ENCODE measurements at places on chromosomes 2 and 18.

GRCh38 chr2:181949047-181949446 is 36.6 kb upstream of the PPP1R1C start:
- no peak for DNase-seq

GRCh38 chr2:8249141-8249540 is 432.7 kb upstream of the ID2 start:
- DNase-seq, result no peak

DNA sequence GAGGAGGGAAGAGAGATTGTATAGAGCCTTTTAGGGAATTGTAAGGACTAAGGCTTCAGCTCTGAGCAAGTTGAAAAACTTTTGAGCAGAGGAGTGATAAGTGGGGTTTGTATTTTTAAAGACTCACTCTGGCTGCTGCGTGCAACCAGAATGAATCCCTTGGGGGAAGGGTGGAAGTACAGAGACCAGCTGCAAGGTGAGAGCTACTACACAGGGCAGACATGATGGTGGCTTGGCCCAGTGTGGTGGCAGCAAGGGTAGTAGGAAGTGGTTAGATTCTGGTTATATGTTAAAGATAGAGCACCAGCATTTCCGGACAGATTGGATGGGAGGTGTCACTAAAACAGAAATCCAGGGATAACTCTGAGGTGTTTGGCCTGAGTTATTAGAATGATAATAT is 10.1 kb upstream of the SESTD1 start:
- no peak for DNase-seq

GRCh38 chr2:112229348-112229747 is 25.5 kb downstream of the ZC3H8 start:
- no peak for DNase-seq

DNA sequence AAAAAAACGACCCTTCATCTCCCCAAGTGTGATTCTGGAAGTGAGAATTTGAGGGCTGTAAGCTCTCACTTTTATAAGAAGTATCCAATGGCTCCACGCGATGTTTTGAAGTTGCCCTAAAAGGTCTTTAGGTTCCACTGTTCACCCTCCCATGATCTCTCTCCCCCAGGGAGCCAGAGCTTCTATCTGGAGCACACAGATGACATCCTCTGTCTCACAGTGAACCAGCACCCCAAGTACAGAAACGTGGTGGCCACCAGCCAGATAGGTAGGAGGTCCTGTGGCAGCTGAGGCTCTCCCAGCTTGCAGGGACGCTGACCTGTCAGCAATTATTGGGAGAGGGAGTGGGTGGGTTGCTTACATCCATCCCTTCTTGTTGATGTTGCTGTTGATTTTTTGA is 97.8 kb downstream of the RTN4 start:
- DNase-seq, result no peak

- DNase-seq, result no peak
Observed at GRCh38 chr18:74949611-74950010, 259.3 kb downstream of the PTGR3 start.

- DNase-seq, result no peak
Observed at GRCh38 chr2:63886445-63886844, 44.7 kb downstream of the UGP2 start.

DNA sequence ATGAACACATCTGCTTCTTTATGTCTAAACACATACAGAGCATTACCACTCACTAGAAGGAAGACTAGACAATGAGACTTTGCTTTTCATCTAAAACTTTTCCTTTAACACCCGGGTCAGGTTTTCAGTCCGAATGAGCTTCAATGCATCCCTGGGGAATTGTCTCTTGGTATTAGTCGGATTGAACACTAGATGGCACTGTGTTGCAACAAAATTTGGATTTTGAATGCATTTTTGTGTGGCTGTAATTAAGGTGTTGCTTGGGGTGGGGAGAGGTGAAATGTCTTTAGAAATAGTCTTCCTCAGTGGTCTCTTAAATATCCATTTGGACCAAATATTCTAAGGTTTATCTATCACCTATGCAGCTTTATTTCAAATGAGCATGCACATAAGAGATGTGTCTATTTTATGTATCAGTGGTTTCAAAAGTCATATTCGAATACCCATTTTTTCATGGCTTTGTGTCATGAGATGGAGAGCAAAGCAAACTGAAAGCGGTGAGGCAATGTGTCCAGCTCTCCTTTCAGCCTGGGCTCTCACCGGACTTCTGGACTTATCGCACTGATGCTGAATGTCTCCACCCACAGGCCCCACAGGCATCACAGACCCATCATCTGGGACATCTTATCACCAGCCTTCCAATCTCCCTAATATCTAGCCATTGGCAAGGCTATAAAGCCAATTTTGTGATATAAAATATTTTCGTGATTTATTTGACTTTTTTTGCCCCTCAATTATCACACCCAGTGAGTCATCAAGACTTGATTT is 510.3 kb downstream of the RNF144A start:
- DNase-seq, result no peak

GRCh38 chr2:10225291-10226037 is 77.2 kb upstream of the HPCAL1 start:
- DNase-seq, result no peak

DNA sequence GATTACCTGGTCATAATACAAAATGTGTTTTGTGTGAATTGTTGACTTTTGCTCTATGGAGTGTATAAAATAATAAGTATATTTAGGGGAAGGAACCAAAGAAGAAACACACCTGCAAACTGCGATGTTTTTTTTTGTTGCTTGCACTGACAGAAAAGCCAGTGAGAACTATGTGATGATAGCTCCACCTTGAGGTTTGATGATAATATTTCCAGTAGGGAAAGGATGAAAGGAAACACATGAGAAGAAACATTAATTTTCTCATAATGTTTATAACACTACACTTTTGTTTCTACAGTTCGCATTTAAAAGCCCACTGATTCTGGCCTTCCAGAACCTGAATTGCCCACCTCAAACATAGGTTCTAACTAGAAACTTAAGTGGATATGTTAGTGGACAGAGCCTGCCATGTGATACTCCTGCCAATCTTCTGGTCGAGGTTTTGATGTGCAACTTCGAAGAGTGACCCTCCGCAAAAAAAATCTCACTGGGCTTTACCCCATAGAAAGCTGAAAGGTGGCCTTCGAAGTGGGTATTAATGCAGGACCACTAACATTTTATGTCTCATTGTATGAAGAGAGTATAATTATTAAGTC is 476.4 kb upstream of the SPHKAP start:
- no peak for DNase-seq

DNA sequence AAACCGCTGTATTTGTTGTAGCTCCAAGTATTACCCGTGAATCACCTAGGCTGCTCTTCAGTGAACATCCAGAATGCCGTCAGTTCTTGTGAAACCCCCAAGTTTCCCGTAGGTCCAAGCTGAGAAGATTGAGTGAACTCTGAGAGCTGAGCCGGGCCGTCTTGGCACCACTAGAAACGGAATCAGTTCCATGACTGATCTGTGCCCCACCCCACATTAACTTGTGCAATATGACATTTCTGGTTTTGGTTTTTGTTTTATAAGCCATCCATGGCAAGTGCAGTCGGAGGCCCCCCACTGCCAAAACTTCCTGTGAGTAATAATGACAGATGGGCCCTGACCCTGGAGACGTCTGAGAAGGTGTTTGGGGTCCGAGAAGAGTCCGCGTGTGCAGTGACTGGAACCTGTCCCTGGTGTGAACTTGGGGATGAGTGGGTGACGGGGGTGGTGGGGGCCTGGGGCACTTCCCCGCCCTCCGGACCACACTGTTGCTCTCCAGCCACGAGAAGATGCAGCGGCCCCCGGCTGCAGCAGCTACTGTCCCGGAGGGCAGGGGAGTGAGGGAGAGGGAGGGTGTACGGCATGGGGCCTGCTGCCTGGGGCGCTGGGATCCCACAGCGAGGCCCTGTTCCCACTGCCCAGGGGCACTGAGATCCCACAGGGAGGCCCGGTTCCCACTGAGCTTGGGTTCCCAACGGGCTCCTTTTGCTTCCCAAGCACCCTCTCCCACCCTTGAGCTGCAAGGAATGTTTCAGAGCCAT is 26.5 kb downstream of the NFATC1 start:
- no peak for DNase-seq

DNA sequence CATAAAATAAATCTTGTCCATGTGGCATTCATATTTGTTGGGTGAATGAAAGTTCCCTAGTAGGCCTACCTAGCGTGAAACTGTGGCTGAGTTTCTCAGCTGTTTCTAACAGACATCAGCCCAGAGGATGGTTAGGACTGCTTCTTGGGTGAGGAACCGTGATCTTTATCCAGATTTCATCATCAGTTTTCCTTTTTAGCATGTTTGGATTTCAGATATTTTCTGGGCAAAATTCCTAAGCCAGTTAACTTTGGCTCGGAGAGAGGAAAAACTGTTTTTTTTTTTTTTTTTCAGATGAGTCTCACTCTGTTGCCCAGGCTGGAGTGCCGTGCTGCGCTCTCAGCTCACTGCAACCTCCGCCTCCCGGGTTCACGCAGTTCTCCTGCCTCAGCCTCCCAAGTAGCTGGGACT is 53.5 kb downstream of the DGKD start:
- DNase-seq, result no peak

GRCh38 chr2:20115902-20116301 is 64.5 kb upstream of the LAPTM4A start:
- DNase-seq, result no peak

- DNase-seq, result no peak
Observed at GRCh38 chr2:8285081-8285480, 396.8 kb upstream of the ID2 start.

- no peak for DNase-seq
Observed at GRCh38 chr18:61322265-61322873, 10.9 kb upstream of the CDH20 start.

DNA sequence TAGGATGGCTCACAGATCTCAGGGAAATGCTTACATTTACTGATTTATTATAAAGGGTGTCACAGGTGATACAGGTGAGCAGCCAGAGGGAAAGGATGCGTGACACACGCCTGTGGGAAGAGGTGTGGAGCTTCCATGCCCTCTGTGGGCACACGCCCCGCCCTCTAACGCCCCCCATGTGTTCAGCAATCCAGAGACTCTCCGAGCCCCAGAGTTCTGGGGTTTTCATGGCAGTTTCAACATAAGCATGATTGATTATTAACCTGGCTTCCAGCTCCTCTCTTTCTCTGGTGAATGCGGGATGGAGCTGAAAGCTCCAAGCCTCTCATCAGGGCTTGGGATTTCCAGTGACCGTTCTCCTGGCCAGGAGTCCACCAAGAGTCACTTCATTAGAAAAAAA is 34.3 kb upstream of the ODC1 start:
- DNase-seq, result no peak

GRCh38 chr2:146385031-146385430 is 1459.8 kb upstream of the ACVR2A start:
- DNase-seq, result no peak

GRCh38 chr2:71804281-71804751 is 343.3 kb downstream of the CYP26B1 start:
- no peak for DNase-seq

DNA sequence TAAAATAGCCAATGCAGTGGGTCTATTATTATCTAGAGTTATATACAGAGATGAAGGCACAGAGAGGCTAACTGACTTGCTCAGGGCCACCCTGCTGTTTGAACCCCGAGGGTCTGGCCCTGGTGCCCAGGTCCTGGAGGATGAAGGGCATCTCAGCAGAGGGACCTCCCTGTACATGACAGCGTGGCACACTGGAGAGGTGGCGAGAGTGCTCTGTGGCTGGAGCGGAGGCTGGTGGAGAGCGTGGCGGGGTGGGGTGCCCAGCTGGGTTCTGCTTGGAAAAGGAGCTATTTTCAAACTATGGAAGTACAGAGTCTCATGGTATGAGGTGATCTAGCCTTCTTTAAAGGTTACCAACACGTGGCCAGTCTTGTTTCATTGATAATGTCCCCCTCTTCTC is 35.8 kb downstream of the GREB1 start:
- no peak for DNase-seq

GRCh38 chr2:146317959-146318358 is 1526.9 kb upstream of the ACVR2A start:
- DNase-seq, result no peak

- DNase-seq, result no peak
Observed at GRCh38 chr2:236367506-236368289, 103.5 kb upstream of the ASB18 start.

DNA sequence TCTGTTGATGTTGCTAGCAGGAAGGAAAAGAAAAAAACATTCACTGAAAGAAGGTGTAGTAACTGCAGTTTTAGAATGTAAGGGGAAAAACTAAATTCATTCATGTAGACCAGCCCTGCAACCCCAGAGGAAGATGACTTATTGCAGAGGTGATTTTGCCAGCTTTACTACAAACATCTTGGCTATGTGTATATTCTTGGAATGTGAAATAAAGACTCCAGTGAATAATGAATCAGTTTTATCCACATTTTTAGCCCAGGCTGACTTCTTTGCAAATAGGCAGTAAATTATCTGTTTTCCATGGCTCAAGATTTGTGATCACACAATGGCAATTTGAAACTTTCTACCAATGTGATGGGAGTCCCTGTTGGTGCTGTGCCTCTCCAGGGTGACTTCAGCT is 206.1 kb upstream of the SETBP1 start:
- DNase-seq, result no peak

GRCh38 chr2:39989888-39990287 is 210.8 kb upstream of the THUMPD2 start:
- no peak for DNase-seq

- no peak for DNase-seq
Observed at GRCh38 chr2:144515696-144516410, 4.1 kb downstream of the ZEB2 start.

DNA sequence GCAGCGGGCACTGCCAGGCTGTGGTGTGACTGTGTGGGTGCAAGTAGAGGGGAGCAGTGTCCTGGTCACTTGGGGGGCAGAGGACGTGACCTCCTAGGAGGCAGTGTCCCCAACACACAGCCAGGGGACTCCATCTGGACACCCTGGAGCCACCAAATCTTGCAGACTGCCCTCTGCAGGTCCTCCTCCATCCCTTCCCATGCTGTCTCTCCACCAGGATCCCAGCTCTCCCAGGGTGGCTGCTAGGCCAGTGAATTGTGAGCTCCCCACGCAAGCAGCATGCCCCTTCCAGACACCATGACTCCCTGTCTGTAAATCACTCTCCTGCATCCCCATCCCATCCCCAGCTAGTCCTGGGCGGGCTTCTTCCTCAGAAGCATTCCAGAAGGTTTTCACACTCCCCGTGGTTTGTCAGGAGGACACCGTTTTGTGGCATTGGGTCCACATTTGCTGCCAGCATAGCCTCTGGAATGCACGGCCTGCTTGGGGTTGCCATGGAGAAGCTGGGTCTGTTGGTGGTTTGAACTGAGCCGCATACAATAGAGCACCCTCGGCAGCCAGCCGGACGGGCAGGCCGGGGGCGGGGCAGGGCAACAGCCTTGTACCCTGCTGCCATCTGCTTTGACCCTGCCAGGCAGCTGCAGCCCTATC is 210.7 kb downstream of the KLHL29 start:
- DNase-seq, result no peak

DNA sequence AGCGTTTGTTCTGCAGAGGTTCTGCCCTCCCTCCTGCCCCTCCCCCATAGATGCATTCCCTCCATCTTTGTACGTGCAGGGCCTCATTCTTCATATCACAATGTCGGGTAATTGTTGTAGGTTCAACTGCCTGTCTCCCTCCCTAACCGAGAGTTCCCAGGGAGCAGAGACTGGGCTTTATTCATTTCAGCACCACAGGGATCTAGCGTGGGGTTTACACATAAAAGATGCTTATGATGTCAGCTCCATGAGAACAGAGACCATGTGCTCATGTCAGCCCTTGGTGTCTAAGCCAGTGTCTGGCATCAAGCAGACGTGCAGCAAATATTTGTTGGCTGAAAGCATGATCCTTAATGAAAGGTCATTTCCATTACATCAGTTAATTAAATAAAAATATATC is 298.9 kb upstream of the TRIB2 start:
- no peak for DNase-seq

GRCh38 chr2:102420290-102420689 is 2.7 kb upstream of the IL18RAP start:
- no peak for DNase-seq

- DNase-seq, result no peak
Observed at GRCh38 chr2:173148520-173148919, 72.9 kb downstream of the MAP3K20 start.
